ENCODE measurements at places on chromosomes 7 and 10.

- no peak for DNase-seq
These were observed 25.3 kb downstream of the BCAP29 start for GRCh38 chr7:107605218-107605815.

DNA sequence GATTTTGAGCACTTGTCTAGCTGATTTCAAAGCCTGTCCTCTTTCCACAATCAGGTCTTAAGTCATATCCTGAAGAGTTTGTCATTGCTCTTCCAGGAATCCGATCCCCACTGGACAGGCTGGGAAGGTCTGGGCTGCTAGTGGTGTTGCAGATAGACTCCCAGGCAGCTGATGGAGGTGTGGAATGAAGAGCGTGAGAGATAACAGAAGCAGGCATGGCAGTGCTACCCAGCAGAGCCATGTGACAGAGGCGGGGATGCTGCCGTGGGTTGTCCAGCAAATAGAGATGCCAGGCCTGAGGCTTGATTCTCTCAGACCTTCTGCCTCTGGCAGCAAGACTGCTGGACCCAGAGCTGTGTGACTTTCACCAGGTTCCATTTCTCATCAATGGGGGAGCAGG lies 116.5 kb upstream of the EEPD1 start:
- DNase-seq: peak; percentile 12

DNA sequence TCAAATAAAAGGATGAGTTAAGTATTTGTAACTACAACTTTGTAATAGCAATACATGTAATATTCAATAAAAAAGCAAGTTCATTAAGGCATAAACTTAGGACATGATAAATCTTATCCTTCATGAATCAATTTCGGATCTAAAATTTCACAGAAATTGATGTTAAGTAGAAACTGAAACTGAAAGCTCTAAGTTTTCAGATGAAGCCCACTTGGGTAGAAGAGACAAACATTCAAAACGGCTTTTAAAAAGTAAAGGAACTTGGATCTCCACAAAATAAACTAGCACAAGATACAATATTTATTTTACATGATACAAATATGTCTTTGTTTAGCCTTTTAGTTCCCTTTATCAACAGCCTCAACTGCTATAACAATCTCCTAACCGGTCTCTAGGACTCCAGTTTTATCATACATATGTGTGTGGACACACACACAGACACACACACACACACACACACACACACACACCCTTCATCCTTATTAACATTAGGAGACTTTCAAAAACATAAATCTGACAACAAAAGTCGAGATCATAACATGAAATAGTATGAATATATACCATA lies 83.7 kb downstream of the USP6NL start:
- no peak for DNase-seq

DNA sequence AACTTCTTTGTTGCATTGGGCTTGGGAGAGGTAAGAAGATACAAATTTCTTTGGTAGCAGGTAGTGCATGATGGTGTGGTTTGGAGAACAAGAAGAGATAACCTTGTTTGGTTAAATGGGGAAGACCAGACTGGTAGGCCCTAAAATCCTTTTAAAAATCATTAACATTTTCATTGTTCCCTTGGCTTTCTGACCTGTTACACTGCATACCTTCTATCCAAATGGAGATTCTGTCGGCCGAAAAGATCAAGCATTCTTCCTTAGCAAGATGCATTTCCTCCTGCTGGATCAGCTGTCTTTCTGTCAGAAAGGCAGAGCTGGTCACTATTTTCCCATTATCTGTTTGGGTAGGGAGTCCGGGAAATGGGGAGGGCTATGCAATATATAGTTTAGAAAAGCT lies 33.7 kb downstream of the AGK start:
- DNase-seq: no peak

GRCh38 chr10:17214971-17215781 lies 12.9 kb upstream of the VIM start:
- peak; percentile 98 for DNase-seq

DNA sequence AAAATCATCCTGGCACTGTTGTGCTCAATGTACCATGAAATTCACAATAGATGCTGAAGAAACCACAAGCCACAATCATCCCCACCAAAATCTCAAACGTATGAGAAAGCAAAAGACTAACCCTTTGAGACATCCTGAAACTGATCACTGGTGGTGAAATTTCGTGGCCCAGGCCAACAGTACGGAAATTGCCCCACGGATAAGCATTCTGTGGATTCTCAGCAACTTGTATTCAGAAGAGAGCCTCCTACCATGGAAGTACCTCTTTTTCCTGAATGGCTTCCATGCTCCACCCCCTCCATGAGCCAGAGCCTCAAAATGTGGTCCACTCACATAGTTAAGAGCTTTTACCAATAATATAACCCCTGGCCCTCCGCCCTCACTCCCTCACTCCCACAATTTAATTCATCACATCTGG lies 163.9 kb upstream of the AUTS2 start:
- DNase-seq: no peak

GRCh38 chr10:16182144-16182543 lies 254.7 kb upstream of the PTER start:
- no peak for DNase-seq

- DNase-seq: no peak
These were observed 35.9 kb downstream of the MTURN start for GRCh38 chr7:30170476-30171205.

DNA sequence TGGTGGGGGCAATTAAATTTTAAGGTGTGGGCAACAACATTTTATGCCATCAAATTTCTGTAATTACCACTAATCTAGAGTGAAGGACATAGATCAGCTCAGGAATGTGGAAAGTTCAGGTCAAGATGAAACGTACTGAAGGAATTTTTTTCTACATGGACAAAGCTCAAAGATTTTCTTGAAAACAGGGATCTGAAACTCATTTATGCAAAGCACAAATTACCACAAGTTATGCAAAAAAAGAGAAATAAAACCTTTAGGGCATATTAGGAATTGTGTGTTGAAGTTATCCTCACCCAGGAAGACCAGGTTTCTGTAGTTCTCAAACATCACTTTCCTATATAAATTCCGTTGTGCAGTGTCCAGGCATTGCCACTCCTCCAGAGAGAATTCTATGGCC lies 18.9 kb downstream of the ZNF680 start:
- no peak for DNase-seq

DNA sequence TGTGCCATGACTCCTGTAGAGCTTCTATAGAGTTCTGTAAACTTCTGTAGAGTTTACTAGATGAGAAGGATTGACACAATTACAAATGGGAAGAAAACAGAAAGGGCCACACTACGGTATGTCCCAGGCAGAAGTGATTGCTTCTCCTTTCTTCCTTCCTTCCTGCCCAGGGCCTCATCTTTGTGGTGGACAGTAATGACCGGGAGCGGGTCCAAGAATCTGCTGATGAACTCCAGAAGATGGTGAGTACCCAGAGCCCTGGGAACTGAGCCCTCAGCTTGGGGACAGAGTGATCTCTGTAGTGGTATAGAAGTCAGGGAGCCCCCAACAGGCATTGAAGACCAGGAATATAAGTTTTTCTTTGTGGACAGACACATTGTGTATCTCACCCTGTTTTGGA lies 1.7 kb downstream of the ARF5 start:
- peak; percentile 30 for DNase-seq

DNA sequence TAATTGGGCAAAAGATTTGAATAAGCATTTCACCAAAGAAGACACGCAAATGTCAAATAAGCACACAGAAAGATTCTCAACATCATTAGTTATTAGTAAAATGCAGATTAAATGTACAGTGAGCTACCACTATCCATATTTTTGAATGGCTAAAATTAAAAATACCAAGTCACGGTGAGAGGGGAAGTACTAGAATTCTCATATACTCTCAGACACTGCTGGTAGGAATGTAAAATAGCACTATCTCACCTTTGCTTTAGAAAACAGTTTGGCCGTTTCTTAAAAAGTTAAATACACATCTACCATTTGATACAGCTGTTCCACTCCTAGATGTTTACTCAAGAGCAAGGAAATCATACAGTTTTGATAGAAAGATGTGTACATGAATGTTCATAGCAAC lies 115.8 kb upstream of the CELF2 start:
- no peak for DNase-seq

DNA sequence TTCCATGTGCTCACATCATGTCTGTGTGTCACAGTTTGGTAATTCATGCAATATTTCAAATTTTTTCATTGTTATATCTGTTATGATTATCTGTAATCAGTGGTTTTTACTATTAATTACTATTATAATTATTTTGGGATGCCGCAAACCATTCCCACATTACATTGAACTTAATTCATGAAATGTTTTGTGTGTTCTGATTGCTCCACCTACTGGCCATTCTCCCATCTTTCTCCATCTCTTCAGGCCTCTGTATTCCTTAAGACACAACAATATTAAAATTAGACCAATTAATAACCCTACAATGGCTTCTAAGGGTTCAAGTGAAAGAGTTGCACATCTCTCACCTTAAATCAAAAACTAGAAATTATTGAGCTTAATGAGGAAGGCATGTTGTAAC lies 398.5 kb downstream of the PCDH15 start:
- no peak for DNase-seq

GRCh38 chr10:48608279-48608681 lies 3.4 kb upstream of the ARHGAP22 start:
- DNase-seq: no peak

DNA sequence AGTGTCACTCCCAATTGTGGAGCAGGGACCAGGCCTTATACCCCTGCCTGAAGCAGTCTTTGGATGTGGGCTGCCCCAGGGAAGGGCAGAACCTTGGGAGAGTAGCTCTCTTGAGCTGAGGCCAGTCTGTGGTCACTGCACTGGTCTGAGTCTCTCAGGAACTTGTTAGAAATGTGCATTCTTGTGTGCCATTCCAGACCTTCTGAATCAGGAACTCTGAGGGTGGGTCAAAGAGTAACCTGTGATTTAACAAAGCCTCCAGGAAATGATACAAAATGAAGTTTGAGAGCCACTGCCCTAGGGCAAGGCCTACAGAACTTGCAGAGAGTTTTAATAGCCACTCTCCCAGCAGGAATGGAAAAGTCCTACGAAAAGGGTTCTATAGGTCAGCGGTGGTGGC lies 68.1 kb downstream of the LYZL1 start:
- DNase-seq: peak; percentile 22

DNA sequence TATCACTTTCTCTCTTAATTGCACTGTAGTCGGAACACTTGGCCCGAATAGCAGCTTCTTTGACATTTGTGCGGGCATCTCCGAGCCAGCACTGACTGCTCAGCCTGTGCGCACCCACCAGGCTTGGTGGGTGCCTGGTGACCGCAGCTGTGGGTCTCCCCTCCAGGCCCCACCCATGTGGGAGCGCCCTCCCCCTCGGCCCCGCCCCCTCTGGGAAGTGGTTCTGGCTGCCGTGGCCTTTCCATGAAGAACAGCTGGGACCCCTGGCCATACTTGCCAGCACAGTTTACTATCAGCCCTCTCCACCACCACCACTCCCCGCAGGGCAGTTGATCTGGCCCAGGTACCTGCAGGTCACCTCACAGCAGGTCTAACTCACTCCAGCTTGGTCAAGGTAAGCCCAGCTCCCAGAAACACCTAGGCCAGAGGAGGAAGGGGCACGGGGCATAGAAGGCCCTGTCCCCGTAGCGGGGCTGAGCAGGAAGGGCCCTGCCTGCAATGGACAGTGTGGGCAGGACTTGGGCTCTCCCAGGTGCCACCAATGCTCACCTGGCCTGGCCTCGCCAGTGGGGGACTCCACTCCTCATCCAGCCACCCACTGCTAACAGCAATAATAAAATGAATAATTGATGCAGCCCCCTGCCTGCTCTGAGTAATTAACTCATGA lies 5.8 kb downstream of the RASGEF1A start:
- DNase-seq: no peak

DNA sequence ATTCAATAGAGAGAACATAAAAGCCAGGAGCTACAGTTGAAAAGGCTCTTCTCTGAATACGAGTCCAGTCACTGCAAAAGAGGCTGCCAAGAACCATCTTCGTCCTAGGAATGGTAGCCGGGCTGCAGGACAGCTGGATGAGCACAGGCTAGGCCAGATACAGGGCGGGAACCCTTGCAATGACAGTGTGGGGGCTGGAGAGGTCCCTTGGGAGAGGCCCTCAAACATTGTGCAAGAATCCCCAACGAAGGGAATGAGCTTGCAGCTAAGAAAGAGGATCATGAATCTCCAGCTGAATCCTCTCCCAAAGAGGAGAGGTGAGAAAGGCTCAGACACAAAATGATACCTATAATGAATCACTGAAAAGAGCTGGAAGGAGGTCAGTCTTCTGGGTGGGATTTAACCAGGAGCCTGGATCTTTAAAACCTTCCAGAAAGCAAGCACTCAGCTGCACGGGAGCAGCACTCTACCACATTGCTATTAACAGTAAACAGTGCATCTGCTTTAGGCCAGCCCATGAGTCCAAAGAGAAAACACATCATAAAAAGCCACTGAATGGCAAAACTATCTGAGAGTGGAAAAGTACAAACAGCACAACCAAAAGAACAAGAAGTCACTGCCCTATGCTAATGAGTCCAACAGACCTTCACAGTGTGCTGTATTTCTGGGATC lies 287.9 kb downstream of the TNS3 start:
- peak; percentile 76 for DNase-seq

DNA sequence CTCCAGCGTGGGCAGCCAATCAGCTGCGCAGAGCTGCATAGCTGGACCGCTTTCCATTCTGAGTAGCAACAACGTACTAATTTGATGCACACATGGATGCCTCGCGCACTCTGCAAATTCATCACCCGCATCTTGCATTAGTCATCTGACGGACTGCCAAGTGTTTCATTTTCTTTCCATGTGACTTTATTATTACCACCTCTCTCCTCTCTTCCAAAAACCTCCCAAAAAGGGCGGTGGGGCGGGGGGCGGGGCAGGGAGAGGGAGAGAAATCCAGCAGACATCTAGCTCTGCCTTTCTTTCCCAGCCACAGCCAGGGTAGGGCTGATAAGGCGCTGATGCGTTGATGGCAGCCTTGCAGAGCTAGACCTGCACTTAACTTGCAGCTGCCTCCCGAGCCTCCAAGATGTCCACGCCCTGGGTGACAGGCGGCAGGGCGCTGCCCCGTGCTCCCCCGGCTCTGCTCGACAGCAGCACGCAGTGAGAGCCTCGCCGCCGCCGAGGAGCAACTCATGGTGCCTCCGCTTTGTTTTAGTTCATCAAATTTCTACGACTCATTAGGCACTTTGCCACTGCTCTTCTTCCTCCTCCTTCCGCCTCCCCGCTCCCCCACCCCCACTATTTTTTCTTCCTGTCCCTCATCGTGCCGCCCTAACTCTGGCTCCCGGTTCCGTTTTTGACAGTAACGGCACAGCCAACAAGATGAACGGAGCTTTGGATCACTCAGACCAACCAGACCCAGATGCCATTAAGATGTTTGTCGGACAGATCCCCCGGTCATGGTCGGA lies 147.3 kb downstream of the CELF2 start:
- peak; percentile 61 for DNase-seq

- peak; percentile 55 for DNase-seq
These were observed 41.3 kb upstream of the ARL4A start for GRCh38 chr7:12646139-12646538.

- no peak for DNase-seq
These were observed 8.1 kb upstream of the TBRG4 start for GRCh38 chr7:45119550-45119949.

GRCh38 chr10:79172881-79173280 lies 104.1 kb downstream of the ZMIZ1 start:
- no peak for DNase-seq

DNA sequence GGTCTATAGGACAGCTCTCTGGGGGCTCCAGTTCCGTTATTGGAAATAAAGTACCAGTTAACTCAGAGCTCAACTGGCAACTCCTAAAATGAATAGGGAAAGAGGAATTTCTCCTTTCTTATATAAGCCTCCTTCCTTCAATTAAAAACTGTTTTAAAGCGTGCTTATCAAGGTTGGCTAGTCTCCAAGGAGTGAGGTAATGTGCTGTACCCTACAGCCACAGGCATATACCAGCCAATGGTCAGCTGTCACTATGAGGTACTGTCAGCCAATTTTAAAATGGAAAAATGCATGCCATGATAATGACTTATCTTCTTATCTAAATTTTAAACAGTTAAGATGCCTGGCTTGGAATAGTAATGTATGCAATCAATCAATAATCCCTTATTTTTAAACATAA lies 76.2 kb downstream of the PLCE1 start:
- DNase-seq: no peak
